ENCODE measurements at places on chromosomes 3 and 15. TPM values are rescaled to one million over a fixed set of nuclear protein-coding genes. Genes with fewer than 3 reads are reported as not detected.

The SNX22 gene
- 1.9 TPM for total RNA-seq

The TCF12 gene
- 217 TPM for total RNA-seq

The GOLGA6L9 gene
- total RNA-seq, result 3.1 TPM

The C3orf20 gene
- not detected for total RNA-seq

The FAM107A gene
- total RNA-seq, result not detected

The ADGRG7 gene
- total RNA-seq, result not detected

The CX3CR1 gene
- not detected for total RNA-seq

The TOPAZ1 gene
- total RNA-seq, result not detected

The ITIH1 gene
- not detected for total RNA-seq

The VILL gene
- total RNA-seq, result 2.0 TPM

The PLS1 gene
- 8.8 TPM for total RNA-seq

The GOLGA6A gene
- not detected for total RNA-seq

The EIF3J gene
- total RNA-seq, result 67.4 TPM

The FSD2 gene
- total RNA-seq, result not detected

The CYP1A2 gene
- total RNA-seq, result not detected

The LRRC15 gene
- total RNA-seq, result 0.11 TPM

The TMEM266 gene
- 0.30 TPM for total RNA-seq

The SLC28A1 gene
- total RNA-seq, result not detected

The SLC22A13 gene
- 0.26 TPM for total RNA-seq

The ITIH3 gene
- total RNA-seq, result not detected

The CLDN16 gene
- not detected for total RNA-seq

The PFN2 gene
- 131 TPM for total RNA-seq

The TF gene
- total RNA-seq, result 0.74 TPM

The LRRC49 gene
- total RNA-seq, result 9.9 TPM

The NEDD4 gene
- total RNA-seq, result 38.7 TPM

The GTF2E1 gene
- total RNA-seq, result 8.4 TPM

The DPPA2 gene
- total RNA-seq, result 0.64 TPM

The POTEB gene
- total RNA-seq, result not detected

The SLC38A3 gene
- total RNA-seq, result 0.53 TPM

The CDHR4 gene
- 0.26 TPM for total RNA-seq

The THAP10 gene
- 2.2 TPM for total RNA-seq

The BOC gene
- total RNA-seq, result 3.8 TPM

The CHRNA3 gene
- total RNA-seq, result not detected

The PP2D1 gene
- total RNA-seq, result not detected

The CPA3 gene
- total RNA-seq, result not detected

The EHHADH gene
- total RNA-seq, result 2.5 TPM

The EIF1B gene
- total RNA-seq, result 15.2 TPM

The FGD5 gene
- total RNA-seq, result not detected

The TRH gene
- not detected for total RNA-seq

The GOLGA6L7 gene
- not detected for total RNA-seq

The THSD4 gene
- 33.2 TPM for total RNA-seq

The ALPK3 gene
- 0.42 TPM for total RNA-seq

The ISLR gene
- 0.08 TPM for total RNA-seq

The GPR27 gene
- not detected for total RNA-seq

The C15orf61 gene
- 5.4 TPM for total RNA-seq

The GABRB3 gene
- total RNA-seq, result 7.9 TPM

The UACA gene
- 28.6 TPM for total RNA-seq

The CACNA1D gene
- 4.3 TPM for total RNA-seq

The PTX3 gene
- 20.6 TPM for total RNA-seq

The CCR4 gene
- total RNA-seq, result not detected

The C3orf49 gene
- not detected for total RNA-seq

The CPEB1 gene
- total RNA-seq, result 1.7 TPM

The LRTM1 gene
- total RNA-seq, result not detected

The ANKRD34C gene
- total RNA-seq, result not detected

The DAZL gene
- total RNA-seq, result not detected

The COL7A1 gene
- total RNA-seq, result 21.1 TPM

The ACOX2 gene
- total RNA-seq, result 25.9 TPM

The TUSC7 gene
- total RNA-seq, result not detected

Data from A375 (cell line).